ENCODE measurements at places on chromosomes 6 and 20.
A peak's percentile ranks its signal among the peaks of the same experiment; 100 is the strongest.

DNA sequence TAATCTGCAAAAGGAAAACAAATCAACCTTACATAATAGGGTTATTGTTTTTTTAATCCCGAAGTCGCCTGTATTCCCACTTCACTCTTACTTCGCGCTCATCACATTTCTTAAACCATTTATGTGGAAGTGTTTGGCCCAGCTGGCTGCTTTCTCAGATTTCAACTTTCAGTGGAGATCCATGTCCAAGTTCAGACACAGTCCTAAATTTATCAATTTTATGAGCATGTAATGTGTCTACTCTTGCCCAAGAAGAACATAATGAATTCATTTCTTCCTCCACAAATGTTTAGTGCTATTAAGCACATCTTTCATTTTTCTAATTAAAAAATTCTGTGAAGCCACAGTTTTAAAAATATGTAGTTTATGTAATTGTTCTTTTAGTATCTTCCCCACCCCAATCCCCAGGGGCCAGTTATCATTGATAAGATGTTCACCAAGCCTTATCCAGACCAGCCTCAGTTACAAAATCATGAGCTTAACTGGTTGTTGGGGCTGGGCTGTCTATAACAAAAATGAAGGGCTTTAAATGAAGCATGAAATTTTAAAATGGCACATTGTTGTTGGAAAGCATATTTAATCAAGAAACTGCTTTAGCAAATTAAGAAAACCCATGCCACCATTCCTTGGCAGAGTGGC, 151.7 kb downstream of the UST start:
- DNase-seq = no peak

DNA sequence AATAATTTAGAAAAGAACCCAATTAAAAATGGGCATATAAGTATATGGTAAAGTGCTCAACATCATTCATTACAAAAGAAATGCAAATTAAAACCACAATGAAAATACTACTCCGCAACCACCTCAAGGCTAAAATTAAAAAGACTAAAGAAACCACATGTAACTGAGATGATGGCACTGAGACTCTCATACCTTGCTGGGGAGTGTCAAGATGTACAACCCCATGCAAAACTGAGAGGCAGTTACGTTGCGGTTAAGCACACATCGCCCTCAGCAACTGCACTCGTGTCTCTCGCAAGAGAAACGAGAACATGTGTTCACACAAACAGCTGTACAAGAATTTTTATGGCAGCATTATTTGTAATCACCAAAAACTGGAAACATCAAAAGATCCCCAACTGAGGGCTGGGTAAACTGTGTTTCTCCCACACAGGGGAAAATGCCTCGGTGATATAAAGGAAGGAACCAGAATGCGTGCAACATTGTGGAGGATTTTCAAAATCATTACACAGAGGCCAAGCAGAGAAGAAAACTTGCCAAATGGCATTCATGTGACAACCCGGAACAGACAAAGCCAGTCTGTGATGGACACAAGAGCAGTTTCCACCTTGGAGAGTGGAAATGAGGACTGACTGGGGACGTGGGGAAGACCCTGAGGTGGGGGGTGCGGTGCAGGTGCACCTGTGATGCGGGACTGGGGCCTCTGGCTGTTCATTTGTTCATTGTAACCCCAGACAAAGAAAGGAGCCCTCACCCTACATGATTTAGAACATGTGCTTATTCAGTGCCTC, 144.9 kb downstream of the WDR27 start:
- DNase-seq = no peak

GRCh38 chr20:63743210-63743970, 3.8 kb downstream of the SLC2A4RG start:
- no peak for DNase-seq

DNA sequence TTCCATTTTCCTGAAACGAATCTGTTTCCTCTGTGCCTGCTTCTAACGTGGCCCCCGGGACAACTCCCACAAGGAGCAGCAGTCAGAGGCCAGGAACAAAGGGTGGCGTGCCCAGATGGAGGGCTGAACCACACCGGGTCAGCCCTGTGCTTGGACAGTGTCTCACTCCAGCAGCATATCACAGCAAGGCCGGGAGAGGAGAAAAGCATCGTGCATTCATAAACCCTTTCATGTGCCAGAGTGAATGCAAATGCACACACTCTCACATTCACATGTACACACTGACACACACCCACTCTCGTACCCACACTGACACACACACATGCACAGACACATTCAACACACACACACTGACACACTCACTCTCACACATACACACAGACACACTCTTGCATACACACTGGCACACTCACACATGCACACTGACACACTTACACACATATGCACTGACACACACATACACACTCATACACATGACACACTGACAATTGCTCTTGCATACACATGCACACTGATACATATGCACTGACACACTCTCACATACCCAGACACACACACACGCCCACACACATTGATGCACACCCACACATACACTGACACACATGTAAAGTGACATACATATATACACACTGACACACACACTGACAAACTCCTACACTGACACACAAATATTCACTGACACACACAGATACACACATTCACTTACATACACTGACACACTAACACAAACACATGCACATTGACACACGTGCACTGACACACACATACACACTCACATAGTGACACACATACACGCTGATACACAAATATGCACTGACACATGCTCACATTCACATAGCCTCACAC, 237.0 kb downstream of the LRFN2 start:
- DNase-seq = no peak

GRCh38 chr6:4606821-4607704, 169.1 kb upstream of the CDYL start:
- no peak for DNase-seq

- peak; percentile 83 for DNase-seq
Measured at GRCh38 chr20:33667676-33668465, 1.1 kb downstream of the ACTL10 start.

DNA sequence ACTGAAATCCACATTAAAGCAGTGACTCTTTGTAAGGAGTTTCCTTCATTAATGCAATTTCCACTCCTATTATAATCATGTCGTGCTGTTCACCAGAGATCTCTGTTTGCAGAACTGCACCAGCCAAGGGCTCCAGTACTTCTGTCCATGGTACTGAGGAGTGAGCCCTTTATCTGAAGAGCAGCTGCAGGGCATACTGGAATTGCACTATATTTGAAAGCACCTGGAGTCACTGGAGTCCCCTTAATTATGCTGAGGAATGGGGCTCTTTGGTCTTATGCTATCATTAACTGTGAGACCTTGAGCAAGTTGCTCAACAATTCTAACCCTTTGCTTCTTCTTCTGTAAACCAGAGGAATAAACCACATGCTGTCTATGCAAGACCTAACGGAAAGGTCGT, 61.7 kb upstream of the NUP153 start:
- DNase-seq = no peak

DNA sequence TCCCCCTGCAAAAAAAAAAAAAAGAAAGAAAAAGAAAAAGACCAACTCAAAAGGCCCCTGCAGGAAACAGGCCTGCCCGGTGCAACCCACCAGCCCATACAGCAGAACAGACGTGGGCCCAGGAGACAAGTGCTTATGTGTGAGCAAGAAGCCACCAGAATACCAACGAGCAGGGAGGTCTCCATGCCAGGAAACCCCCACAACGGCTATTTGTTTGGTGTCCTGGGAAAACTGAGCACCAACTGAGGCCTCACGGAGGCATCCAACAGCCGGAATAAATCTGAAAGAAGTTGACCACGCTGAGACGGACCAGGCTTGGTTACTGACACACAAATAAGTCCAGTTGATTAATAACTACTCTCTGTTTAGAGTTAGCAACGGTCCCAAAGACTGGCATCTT, 29.7 kb downstream of the PTPRT start:
- no peak for DNase-seq

- DNase-seq = no peak
Measured at GRCh38 chr6:15533379-15534026, 129.3 kb downstream of the DTNBP1 start.

Data from NCI-H345 (cell line).